ENCODE measurements at places on chromosomes 3 and 15. TPM values are rescaled to one million over a fixed set of nuclear protein-coding genes. Genes with fewer than 3 reads are reported as not detected.

DNAJC17 gene
- polyA plus RNA-seq: 77.6 TPM

TRH gene
- polyA plus RNA-seq: 0.10 TPM

IGSF11 gene
- polyA plus RNA-seq: 0.68 TPM

SQOR gene
- 0.23 TPM for polyA plus RNA-seq

THAP10 gene
- polyA plus RNA-seq: 4.5 TPM

TMEM212 gene
- polyA plus RNA-seq: not detected

TMCO5A gene
- not detected for polyA plus RNA-seq

COL7A1 gene
- polyA plus RNA-seq: 3.0 TPM

All from GM23338 (cell line).